ENCODE measurements at places on chromosomes 2 and 18.

GRCh38 chr2:64978514-64979268, 10.5 kb upstream of the SLC1A4 start:
- no peak for DNase-seq

- DNase-seq = no peak
Observed at GRCh38 chr2:159895258-159896065, 97.5 kb upstream of the CD302 start.

GRCh38 chr2:74577448-74577847, 22.9 kb downstream of the DOK1 start:
- no peak for DNase-seq

DNA sequence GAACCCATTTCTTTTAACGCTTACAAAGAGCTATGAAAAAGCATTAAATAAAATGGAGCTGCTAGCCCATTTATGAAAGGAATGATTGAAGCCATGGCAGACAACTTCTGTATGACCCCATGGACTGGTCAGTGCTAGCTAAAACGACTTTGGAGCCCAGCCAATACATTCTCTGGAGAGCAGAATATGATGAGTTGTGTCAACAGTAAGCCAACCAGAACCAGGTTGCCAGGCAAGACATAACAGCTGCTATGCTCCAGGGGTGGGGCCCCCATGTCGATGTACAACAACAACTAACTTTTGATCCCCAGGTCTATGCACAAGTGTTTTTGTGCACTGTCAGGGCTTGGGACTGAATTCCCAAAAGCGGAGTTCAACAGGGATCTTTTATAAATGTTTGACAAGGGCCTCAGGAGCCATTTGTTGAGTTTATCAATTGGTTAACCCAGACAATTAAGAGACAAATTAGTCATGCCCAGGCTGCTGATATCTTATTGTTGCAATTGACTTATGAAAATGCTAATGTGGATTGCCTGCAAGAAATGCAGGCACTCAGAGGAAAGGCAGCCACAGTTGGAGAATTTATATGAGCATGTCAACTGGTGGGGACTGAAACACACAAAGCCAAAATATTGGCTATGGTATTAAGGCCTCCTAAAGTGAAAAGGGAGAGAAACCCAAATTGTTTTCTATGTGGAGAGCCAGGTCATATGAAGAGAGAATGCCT, 64.6 kb upstream of the MYO3B start:
- no peak for DNase-seq

GRCh38 chr2:555164-555922, 121.9 kb downstream of the TMEM18 start:
- no peak for DNase-seq

DNA sequence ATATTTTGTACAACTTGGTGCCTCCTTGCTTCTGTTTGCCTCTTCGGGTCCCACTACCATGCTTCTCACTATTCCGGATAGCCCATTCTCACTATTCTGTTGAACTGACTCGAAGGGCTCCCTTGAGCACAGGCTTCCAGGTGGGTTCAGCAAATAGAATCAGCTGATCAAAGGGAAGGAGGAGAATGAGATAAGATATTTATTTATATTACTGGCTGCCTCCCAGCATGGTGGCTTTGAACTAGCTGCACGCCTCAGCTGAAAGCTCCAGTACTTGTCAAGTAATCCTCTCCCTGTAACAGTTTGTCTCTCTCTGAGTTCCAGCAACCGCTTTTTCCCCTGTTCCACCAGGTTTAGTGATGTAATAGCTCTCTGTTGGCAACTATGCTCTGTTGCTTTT, 187.8 kb upstream of the HNRNPA3 start:
- DNase-seq = no peak

DNA sequence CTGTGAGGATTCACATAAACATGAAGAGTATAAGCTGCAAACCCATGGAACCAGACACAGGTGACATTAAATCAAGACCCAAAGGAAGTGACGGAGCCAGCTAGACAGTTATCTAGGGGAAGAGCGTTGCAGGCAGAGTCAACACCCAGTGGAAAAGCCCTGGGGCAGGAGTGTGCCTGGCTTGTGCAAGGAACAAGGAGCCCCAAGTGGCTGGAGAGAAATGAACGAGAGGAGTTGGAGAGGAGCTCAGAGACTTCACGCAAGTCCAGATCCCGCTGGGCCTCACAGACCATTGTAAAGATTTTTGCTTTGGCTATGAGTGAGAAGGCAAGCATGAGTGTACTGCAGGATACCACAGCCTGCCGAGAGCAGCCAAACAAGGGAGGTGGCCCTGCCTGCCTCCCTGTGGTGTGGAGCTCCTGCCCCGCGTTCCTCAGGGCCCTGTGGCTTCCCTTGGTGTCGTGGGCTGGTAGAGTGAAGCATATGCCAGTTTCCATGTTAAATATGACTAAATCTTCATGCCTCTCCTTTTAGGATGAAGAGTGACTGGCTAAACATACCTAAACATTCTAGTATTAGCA, 88.2 kb downstream of the SP3 start:
- no peak for DNase-seq

GRCh38 chr18:45413180-45413836, 202.0 kb upstream of the SLC14A2 start:
- DNase-seq = no peak

DNA sequence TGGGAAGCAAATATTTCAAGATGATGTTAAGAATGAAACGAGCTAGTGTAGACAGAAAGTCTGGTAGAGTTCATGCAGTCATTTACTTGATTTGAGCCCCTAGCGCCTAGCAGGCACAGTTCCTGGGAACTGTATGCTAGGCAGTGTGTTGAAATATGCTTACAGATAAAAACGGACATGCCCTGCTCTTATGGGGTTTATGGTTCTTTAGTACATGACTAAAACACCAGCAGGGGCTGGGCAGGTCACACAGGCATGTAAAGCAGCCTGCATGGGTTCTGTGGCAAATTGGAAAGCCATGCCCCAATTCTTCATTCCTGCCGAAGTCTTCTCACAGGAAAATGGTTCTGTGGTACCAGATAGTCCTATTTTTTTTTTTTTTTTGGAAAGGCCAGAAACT, 27.3 kb upstream of the MGAT5 start:
- DNase-seq = no peak

DNA sequence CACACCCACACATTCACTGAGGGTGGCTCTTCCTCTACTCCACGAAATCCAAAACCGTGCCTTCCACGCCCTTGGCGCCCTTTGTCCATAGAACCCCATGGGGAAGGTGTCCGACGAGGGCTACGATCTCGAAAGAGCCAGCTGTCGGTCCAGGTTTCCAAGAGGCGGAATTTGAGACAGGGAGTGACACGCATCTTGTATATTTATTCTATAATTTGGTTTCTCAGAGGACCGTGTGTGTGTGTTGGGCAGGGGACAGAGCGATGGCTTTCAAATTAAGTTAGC, 726 bp downstream of the C2orf69 start:
- DNase-seq = no peak

- no peak for DNase-seq
Observed at GRCh38 chr2:50963734-50964133, 68.2 kb downstream of the NRXN1 start.

DNA sequence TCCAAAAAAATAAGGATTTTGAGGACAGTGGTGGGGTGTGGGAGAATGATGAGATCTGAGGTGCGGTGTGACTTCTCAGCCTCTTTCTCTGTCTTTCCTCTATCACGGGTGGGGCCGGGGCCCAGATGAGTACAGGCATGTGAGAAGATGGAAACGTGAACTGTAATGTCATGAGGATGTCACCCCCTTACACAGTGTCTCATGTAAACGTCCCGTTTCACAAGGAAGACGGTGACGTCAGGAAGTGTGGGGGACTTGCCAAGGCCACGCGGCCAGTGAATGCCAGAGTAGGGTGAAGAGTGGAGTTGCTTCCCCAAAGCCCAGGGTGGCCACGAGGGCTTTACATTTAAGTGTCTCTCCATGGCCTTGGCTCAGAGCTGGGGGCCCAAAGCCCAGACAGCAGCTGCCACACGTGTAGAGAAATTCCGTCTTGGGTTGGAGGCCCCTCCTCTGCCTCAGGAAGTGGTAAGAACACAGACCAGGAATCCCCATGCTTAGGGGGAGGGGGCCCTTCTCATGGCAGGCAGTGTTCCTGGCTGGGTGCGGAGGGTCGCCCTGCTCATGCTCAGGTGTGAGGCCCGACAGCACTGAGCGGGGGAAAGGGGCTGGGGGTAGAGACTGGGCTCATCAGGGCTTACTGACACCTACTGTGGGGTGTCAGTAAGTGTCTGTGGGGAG, 80.9 kb upstream of the SMAD7 start:
- no peak for DNase-seq

GRCh38 chr2:10499911-10500521, 51.9 kb upstream of the ODC1 start:
- DNase-seq = no peak

- no peak for DNase-seq
Observed at GRCh38 chr2:14720319-14720718, 87.8 kb downstream of the LRATD1 start.

DNA sequence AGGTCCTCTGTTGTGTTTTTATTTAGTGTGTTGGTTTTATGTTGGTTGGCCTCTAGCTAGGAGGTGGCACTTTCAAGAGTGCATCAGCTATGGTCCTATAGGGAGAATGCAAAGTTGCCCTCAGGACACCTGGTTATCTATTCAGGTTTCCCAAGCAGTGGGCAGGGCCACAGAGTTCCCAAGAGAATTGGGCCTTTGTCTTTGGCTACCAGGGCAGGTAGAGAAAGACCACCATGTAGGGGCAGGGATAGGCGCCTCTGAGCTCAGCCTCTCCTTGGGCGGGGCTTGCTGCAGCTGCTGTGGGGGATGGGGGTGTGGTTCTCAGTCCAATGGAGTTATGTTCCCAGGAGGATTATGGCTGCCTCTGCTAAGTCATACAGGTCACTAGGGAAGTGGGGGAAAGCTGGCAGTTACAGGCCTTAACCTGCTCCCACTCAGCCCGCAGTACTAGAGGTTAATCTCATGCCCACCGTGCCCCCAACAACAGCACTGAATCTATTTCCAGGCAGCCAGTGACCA, 26.0 kb downstream of the ABCB11 start:
- DNase-seq = no peak

- no peak for DNase-seq
Observed at GRCh38 chr18:42412281-42412680, 457.2 kb downstream of the PIK3C3 start.

DNA sequence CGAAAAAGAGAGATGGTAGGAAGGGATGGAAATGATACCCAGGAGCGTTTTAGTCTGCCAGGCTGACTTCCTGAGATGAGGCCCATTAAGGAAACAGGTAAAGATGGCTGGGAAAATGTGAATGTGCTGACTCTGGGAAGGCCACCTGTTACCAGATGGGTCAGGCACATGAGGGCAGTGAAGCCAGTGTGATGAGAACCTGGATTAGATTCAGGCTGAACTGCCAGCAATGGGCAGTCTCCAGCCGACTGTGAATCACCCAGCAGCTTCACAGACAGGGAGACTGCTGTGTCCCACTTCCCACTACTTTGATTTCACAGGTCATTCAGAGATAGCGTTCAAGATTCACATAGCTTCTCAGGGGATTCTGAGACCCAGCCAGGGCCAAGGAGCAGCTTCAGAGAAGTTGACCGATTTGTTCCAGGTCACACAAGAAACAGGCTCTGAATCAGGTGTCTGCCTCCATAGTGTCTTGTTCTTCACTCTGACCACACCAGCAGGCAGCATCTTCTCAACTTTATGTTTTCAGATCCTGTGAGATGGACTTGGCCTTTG, 26.4 kb downstream of the CAPN13 start:
- DNase-seq = no peak

- DNase-seq = no peak
Observed at GRCh38 chr2:168448980-168449379, 7.1 kb upstream of the CERS6 start.

GRCh38 chr2:105749583-105750400, 5.1 kb downstream of the NCK2 start:
- no peak for DNase-seq

GRCh38 chr18:48530399-48531081, 8.3 kb upstream of the CTIF start:
- DNase-seq = no peak

GRCh38 chr2:105391058-105391627, 7.7 kb downstream of the FHL2 start:
- no peak for DNase-seq

DNA sequence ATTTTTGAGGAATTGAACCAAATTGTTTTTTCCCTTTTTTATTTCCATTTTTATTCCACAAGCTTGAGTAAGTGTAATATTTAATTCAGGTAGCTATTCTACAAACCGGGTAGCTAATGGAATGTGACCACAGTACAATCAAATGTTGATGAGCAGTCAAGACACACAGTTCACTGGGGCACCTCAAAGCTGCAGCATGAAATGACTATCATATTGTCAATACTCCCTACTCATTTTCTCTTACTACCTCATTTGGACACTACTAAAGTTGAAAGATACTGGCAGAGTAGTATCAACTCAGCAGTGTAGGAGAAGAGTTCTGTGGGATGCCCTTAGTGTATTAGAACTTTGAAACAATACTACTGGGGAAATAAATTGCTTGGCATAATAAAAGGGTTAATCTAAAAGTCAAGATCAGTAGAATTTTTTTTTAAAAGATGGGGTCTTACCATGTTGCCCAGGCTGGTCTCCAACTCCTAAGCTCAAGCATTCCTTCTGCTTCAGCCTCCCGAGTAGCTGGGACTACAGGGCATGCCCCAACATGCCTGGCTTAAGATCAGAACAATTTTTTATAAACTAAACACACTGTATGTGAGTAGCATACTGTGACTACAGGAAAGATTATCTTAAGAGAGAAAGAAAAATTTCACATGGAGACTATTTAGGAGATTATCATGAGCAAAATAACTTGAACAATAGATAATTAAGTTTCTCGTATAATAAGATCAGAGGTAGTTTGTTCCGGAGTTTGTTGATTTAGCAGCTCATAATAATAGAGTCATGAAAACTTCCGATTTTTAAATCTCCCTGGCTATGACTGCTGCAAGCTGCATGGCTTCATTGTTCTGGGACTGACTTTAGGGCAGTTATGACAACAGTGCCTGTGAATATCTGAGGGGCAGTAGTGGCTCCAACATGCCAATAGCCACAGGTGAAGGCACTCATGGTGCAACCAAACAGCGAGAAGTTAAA, 43.7 kb downstream of the MYO3B start:
- no peak for DNase-seq

DNA sequence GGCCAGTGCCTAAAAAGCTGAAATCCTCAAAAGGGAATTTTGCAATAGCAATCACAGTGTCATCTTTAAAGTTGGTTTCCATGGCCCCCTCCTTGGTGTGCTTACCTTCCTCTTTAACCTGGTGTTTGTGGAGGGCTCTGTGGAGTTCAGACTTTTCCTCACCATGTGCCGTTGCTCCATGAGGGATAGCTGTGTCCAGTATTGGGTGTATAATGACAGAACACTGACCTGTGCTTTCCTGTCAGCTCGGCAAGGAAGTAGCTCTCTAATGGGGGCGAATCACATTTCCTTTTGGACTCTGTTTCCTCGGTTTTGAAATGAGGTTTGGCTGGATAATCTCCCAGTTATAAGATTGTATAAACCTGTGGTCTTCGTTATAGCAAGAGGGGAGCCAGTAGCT, 166.0 kb upstream of the DAPL1 start:
- DNase-seq = no peak

- DNase-seq = no peak
Observed at GRCh38 chr18:12599543-12599942, 58.4 kb downstream of the SPIRE1 start.

- no peak for DNase-seq
Observed at GRCh38 chr2:180790891-180791290, 189.5 kb upstream of the UBE2E3 start.
